ENCODE measurements at places on chromosomes 11 and 22.

DNA sequence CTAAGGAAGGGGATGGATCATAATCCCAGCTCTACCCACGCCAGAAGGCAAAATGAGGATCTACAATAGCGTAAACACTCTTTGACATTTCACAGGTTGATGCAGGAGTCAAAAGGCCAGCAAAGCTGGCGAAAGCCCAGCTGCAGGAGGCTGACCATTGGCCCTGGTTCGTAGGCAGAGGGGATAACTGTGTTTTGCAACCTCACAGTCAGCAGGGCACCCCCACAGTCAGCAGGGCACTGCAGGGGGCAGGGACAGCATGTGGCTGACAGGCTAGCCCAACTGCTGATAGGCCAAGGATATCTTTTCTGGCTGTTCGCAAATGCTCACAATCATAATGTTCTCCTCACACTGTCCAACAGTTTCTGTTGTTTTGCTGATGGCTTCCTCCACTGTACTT lies 372.7 kb downstream of the BUD13 start:
- DNase-seq = no peak

- DNase-seq = no peak
Measured at GRCh38 chr22:38953577-38954413, 3.6 kb upstream of the APOBEC3A start.

- no peak for DNase-seq
Measured at GRCh38 chr22:40673017-40673416, 6.3 kb upstream of the MCHR1 start.

GRCh38 chr11:8269636-8270035 lies 6.0 kb upstream of the LMO1 start:
- DNase-seq = no peak

GRCh38 chr11:119370486-119371046 lies 10.9 kb downstream of the USP2 start:
- DNase-seq = no peak
